ENCODE measurements at places on chromosomes 1 and 21. TPM values are rescaled to one million over a fixed set of nuclear protein-coding genes. Genes with fewer than 3 reads are reported as not detected.

- no peak for DNase-seq
Measured at GRCh38 chr1:109527098-109527811, 12.4 kb upstream of the GPR61 start.

GRCh38 chr1:174358786-174359453, 88.8 kb upstream of the GPR52 start:
- DNase-seq = no peak

- no peak for DNase-seq
Measured at GRCh38 chr1:84539972-84540371, 33.6 kb upstream of the GNG5 start.

Gene FMO5
- total RNA-seq = 258 TPM

Gene SPRR2G
- total RNA-seq = not detected

DNA sequence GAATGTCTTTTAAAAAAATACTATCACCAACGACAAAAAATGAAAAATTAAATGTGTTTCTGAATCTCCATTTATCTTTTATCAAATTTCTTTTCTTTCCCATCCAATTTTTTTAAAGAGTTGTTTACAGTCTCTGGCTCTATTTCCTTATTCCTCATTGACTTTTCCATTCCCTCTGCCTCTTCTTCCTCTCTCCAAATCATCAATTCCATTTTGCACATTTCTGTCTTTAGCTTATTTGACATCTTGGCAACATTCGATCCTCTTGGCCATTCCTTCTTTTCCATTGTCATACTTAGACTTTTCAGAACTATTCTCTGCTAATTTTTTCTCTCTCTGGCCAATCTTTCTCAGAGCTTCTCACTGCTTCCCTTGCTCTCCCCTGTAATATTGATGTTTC, 497.6 kb downstream of the PLPP3 start:
- DNase-seq = no peak

DNA sequence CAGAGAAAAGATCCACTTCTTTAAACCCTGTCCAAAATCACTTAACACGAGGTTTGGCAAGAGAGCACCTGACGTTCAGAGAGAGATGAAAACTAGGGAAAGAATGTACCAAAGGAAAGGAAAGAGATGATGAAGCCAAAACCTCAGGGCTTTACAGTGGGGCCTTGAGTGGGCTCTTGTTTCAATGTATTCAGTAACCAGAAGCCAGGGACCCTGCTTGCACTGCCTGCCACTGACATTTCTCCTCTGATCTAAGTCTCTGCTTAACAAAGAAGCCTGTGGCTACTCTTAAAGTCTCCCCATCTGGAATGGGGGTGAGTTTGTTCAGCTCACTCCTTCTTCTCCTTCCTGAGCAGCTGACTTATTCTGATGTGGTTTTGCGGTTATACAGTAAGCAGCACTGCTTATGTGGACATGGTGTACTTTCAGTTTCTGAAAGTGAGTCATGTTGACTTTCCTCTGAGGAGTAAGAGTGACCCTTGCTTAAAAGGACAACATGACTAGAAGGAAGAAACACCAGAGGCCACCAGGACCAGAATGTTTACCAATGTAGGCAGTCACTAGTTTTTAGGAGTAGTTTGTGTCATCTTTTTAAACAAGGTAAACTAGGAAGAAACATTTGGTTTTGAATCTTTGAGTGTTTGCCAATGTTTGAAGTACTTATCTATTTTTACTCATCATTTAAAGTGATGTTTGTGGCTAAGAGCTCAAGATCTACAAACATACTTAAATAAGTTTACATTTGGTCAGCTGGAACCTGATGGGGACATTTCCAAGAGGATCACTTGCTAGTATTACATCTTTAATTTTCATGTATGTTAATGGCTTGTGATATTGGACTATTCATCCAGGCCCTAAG, 87.4 kb downstream of the FASLG start:
- peak; percentile 58 for DNase-seq

DNA sequence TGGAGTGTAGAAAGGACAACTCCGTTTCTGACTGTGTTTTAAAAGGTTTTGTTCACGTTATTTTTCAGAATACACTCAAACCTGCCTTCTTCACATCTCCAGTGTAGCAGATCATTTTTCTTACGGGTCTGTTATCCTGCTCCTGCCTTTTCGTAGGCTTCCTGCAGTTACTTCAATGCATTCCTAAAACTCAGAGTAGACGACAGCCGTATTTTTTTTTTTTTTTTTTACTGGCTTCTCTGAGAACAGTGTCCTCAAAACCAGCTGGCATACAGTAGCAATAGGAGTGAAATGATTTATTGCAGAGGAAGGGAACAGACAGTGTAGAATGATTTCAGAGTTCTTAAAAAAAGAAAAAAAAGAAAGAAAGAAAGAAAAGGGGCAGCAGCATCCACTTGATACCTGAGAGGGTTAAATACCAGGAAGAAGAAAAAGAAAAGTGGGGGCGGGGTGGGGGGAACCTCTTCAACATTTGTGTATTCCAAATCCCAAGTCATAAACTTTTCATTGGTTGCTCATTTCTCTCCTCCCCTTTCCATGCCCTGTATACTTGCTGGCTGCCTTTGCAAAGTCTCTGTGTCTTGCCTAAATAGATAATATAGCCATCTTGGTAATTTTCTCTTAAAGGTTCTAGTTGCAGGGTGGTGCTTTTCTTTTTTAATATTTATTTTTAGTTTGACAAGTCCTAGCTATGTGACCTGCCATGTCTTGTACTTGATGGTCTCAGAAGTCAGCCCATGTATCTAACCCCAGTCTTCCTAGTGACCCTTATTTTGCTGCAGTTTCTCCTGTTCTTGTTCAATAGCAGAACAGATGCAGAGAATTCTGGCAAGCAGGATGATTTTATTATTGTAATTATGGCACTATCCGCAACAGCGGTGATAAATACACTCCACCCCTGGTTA, 2.8 kb downstream of the TGFB2 start:
- no peak for DNase-seq

DNA sequence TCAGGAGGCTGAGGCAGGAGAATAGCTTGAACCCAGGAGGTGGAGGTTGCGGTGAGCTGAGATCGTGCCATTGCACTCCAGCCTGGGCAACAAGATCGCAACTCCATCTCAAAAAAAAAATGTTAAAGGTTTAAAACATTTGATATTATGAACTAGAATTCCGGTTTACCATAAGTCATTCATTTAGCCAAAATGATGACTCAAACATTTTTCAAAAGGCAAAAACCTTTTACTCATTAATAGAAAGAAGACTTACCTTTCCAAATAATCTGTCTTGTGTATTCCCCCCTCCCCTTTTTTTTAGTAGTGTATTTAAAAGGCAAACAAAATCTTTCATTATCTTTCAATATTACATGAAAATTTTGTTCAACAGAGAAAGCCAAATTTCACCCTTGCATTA, 8.2 kb upstream of the MRPL55 start:
- DNase-seq = no peak

Gene PADI4
- total RNA-seq = 2.7 TPM

- DNase-seq = peak; percentile 96
Measured at GRCh38 chr1:16145030-16145661, 10.7 kb downstream of the EPHA2 start.

GRCh38 chr1:155812878-155813277, 44.1 kb downstream of the GON4L start:
- DNase-seq = no peak

Gene CLDN14
- not detected for total RNA-seq

GRCh38 chr1:19260211-19261138, 8.9 kb downstream of the MRTO4 start:
- peak; percentile 24 for DNase-seq

DNA sequence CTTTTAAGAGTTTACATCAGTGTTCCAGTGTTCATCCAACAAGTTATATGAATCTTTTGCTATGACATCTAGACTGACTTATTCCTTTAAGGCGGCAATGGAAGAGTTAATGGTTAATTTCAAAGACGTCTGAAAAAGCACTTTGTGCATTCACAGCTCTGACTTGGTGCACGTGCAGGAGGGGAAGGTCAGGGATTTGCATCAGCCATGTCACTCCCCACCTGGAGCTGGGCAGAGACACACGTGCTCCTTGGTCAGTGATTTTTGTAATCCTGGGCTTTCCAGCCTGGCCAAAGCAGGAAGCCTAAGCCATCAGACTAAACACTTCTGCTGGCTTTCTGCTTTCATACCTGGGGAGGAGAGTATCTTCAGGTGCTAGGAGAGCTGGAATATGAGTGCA, 96.3 kb downstream of the ST3GAL3 start:
- DNase-seq = no peak

Gene SLC1A7
- 0.46 TPM for total RNA-seq

Gene LCE1E
- total RNA-seq = not detected

Data from upper lobe of left lung (tissue), 6 donors.